ENCODE measurements at places on chromosomes 1 and 21.

GRCh38 chr1:156874142-156874541 is 13.5 kb downstream of the NTRK1 start:
- H3K27ac ChIP-seq, result no peak overlapping the region
- H3K36me3 ChIP-seq, result no peaks in the 10 kb centered on the region
- peaks cover 83% of the 10 kb centered on the region for H3K27me3 ChIP-seq
- DNase-seq, result no peak
- H3K4me3 ChIP-seq, result no peak overlapping the region

- peaks cover 11% of the 10 kb centered on the region for H3K36me3 ChIP-seq
- no peaks in the 10 kb centered on the region for H3K4me1 ChIP-seq
- DNase-seq, result no peak
These were observed 48.4 kb downstream of the ZBTB40 start for GRCh38 chr1:22500058-22500457.

- H3K4me3 ChIP-seq, result no peak overlapping the region
- no peaks in the 10 kb centered on the region for H3K36me3 ChIP-seq
- H3K27me3 ChIP-seq, result peaks cover 28% of the 10 kb centered on the region
- H3K27ac ChIP-seq, result no peak overlapping the region
- DNase-seq, result no peak
- no peaks in the 10 kb centered on the region for H3K4me1 ChIP-seq
These were observed 22.0 kb downstream of the PIGM start for GRCh38 chr1:160009801-160010200.

GRCh38 chr1:175829845-175830244 is 86.5 kb upstream of the TNR start:
- DNase-seq, result no peak
- H3K36me3 ChIP-seq, result no peaks in the 10 kb centered on the region
- no peak overlapping the region for H3K4me3 ChIP-seq
- no peak overlapping the region for H3K27ac ChIP-seq

- H3K27me3 ChIP-seq, result peaks cover 4% of the 10 kb centered on the region
- H3K4me3 ChIP-seq, result no peak overlapping the region
- no peak for DNase-seq
- no peak overlapping the region for H3K27ac ChIP-seq
These were observed 518.7 kb downstream of the PTPRC start for GRCh38 chr1:199157494-199157893.

GRCh38 chr1:85093644-85094043 is 45.3 kb upstream of the MCOLN3 start:
- no peak overlapping the region for H3K4me3 ChIP-seq
- H3K36me3 ChIP-seq, result no peaks in the 10 kb centered on the region
- H3K27me3 ChIP-seq, result peaks cover 8% of the 10 kb centered on the region
- H3K4me1 ChIP-seq, result peaks cover 15% of the 10 kb centered on the region
- DNase-seq, result no peak

DNA sequence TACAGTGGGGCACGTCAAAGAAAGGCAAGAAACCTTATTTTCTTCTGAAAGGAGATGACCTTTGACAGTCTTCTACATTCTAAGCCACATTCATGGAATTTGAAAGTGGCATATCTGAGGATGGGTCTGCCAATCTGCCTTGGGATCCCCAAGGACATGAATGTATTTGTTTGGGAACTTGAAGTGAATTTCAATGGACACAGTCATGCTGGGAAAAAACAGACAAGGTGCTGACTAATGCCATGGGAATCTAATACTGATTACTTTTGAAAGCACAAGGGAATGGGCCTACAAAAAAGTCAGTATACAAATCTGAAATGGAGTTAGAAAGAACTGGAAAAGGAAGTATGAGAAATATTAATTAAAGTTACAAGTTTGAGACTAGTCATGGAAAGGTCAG is 128.8 kb downstream of the KCNJ6 start:
- no peaks in the 10 kb centered on the region for H3K36me3 ChIP-seq
- H3K27ac ChIP-seq, result no peak overlapping the region
- H3K4me3 ChIP-seq, result no peak overlapping the region
- no peaks in the 10 kb centered on the region for H3K4me1 ChIP-seq

GRCh38 chr1:205015241-205015640 is 27.8 kb upstream of the CNTN2 start:
- H3K36me3 ChIP-seq, result no peaks in the 10 kb centered on the region
- no peak for DNase-seq
- H3K4me1 ChIP-seq, result no peaks in the 10 kb centered on the region
- peaks cover 26% of the 10 kb centered on the region for H3K27me3 ChIP-seq
- H3K27ac ChIP-seq, result no peak overlapping the region

- no peaks in the 10 kb centered on the region for H3K4me1 ChIP-seq
- H3K36me3 ChIP-seq, result peaks cover 10% of the 10 kb centered on the region
- no peaks in the 10 kb centered on the region for H3K27me3 ChIP-seq
These were observed 102.4 kb upstream of the OR4F16 start for GRCh38 chr1:788835-789234.

DNA sequence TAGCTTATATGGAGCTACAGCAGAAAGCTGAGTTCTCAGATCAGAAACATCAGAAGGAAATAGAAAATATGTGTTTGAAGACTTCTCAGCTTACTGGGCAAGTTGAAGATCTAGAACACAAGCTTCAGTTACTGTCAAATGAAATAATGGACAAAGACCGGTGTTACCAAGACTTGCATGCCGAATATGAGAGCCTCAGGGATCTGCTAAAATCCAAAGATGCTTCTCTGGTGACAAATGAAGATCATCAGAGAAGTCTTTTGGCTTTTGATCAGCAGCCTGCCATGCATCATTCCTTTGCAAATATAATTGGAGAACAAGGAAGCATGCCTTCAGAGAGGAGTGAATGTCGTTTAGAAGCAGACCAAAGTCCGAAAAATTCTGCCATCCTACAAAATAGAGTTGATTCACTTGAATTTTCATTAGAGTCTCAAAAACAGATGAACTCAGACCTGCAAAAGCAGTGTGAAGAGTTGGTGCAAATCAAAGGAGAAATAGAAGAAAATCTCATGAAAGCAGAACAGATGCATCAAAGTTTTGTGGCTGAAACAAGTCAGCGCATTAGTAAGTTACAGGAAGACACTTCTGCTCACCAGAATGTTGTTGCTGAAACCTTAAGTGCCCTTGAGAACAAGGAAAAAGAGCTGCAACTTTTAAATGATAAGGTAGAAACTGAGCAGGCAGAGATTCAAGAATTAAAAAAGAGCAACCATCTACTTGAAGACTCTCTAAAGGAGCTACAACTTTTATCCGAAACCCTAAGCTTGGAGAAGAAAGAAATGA is 37.6 kb downstream of the CENPF start:
- DNase-seq, result no peak
- no peak overlapping the region for H3K4me3 ChIP-seq
- H3K4me1 ChIP-seq, result peaks cover 15% of the 10 kb centered on the region
- H3K27ac ChIP-seq, result no peak overlapping the region

GRCh38 chr1:32068957-32069588 is 3.7 kb upstream of the TMEM39B start:
- H3K27ac ChIP-seq, result no peak overlapping the region
- peaks cover 28% of the 10 kb centered on the region for H3K27me3 ChIP-seq
- H3K4me1 ChIP-seq, result peaks cover 52% of the 10 kb centered on the region

DNA sequence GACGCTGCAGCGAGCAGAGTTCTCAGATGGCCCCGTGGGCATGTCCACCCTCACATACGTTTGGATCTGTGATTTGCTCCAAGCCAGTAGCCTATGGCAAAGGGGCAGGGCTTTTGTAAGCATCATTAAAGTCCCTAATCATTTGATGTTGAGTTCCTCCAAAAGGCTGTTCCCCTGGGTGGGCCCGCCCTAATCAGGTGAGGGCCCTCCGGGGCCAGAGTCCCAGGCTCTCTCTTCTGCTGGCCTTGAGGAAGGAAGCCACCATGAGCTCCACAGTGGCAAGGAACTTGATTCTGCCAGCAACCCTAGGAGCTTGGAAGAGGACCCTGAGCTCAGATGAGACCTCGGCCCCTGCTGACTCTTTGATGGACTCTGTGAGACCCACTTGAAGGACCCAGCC is 25.4 kb upstream of the AJAP1 start:
- no peaks in the 10 kb centered on the region for H3K4me1 ChIP-seq
- no peak overlapping the region for H3K4me3 ChIP-seq
- no peaks in the 10 kb centered on the region for H3K36me3 ChIP-seq
- DNase-seq, result no peak
- no peak overlapping the region for H3K27ac ChIP-seq

DNA sequence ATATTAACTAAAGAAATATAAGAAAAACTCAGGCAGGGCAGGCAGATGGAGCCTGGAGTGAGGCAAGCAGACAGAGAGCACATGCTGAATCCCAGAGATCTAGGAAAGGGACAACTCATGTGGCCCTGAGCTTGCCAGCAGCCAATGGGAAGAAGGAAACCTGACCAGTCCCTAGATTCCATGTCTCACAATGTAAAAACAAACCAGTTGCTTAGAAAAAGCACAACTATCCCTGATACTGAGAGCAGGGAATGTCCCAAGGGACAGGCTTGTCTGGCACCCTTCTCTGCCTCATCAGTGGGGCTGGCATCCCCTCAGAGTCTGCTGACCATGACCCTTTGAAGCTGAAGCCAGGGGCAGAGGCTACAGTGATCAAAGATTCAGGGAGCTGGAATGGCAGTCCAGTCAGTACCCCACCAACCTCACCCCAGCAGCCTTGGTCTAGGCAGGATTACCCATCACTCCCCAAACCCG is 27.8 kb downstream of the HSPG2 start:
- H3K36me3 ChIP-seq, result no peaks in the 10 kb centered on the region
- H3K27ac ChIP-seq, result peak overlapping the region; percentile 28
- DNase-seq, result no peak
- H3K27me3 ChIP-seq, result no peaks in the 10 kb centered on the region
- H3K4me1 ChIP-seq, result peaks cover 18% of the 10 kb centered on the region

Data from activated naive CD4-positive, alpha-beta T cell treated with anti-CD3 and anti-CD28 coated beads, Interleukin-2, amount 10 ng/mL, durations not matched to agents 7 days and 5 days (primary cell).